ENCODE measurements at places on chromosomes 6 and 20. TPM values are rescaled to one million over a fixed set of nuclear protein-coding genes. Genes with fewer than 3 reads are reported as not detected.

- H3K4me1 ChIP-seq, result peaks cover 32% of the 10 kb centered on the region
- H3K27ac ChIP-seq, result no peak overlapping the region
- no peaks in the 10 kb centered on the region for H3K36me3 ChIP-seq
- no peaks in the 10 kb centered on the region for H3K27me3 ChIP-seq
These were observed 2.8 kb downstream of the KCNQ5 start for GRCh38 chr6:72624557-72625160.

DNA sequence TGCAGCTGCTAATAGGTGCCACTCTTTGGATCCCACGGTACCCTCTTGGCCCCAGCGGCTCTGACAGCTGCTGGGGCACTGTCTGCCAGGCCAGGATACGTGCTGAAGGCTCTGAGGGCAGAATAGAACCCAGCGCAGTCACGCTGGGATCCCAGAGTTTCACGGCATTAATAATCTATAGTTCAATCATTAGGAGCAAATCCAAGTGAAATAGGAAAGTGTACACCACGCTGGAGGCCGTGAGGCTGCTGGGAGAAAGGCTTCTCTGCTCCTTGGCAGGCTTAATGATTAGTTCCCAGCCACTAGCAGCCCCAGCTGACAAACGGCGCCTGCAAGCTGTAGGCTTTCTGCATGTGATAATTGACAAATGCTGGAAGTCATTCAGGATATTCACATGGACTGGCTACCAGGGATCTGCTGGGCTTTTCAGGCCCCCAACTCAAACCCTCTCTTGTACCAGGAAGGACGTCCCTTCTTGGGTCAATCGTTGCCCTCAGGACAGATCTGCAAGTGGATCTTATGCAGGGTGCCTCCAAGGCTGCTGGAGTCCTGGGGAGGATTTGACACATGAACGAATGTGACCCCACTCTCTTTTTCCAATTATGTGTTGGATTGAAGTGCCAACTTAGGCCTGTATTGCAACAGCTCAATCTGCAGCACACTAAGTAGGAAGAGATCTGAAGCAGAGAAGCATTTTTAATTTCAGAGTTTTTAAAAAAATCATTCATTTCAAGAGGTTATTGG lies 50.1 kb upstream of the INSM1 start:
- no peak overlapping the region for H3K4me3 ChIP-seq
- no peaks in the 10 kb centered on the region for H3K27me3 ChIP-seq
- H3K4me1 ChIP-seq, result no peaks in the 10 kb centered on the region
- no peaks in the 10 kb centered on the region for H3K36me3 ChIP-seq
- DNase-seq, result no peak

- no peaks in the 10 kb centered on the region for H3K4me1 ChIP-seq
- H3K36me3 ChIP-seq, result no peaks in the 10 kb centered on the region
- H3K4me3 ChIP-seq, result no peak overlapping the region
- H3K27me3 ChIP-seq, result no peaks in the 10 kb centered on the region
- no peak for DNase-seq
- H3K27ac ChIP-seq, result no peak overlapping the region
These were observed 30.5 kb downstream of the CDKAL1 start for GRCh38 chr6:20564777-20565176.

DNA sequence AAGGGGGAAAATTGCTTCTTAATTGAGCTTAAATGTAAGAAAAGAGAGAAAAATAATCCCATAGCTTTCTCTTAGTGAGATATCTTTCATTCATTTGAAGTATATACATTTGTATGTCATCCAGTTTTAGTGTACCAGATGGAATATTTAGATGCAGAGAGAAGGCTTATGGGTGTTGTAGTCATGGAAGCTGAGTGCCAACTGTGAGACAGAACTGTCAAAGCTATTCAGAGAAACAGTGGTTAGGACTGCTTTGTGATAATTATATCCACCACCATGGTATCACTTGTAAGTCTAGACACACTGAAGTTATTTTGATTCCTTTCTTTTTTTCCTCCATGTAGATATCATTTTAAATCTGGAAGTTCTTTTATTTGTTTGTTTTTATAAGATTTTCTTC lies 524.3 kb upstream of the EPHA7 start:
- H3K27ac ChIP-seq, result no peak overlapping the region
- no peaks in the 10 kb centered on the region for H3K27me3 ChIP-seq
- H3K36me3 ChIP-seq, result no peaks in the 10 kb centered on the region
- no peak overlapping the region for H3K4me3 ChIP-seq

The PTGIS gene
- 7.8 TPM for total RNA-seq

The ANGPT4 gene
- 0.80 TPM for total RNA-seq

The BFSP1 gene
- 7.1 TPM for total RNA-seq

The MYCT1 gene
- total RNA-seq, result not detected

The FRK gene
- 0.60 TPM for total RNA-seq

All from cardiac muscle cell (in vitro differentiated cells and primary cell).